Activated T-cell treated with anti-CD3 and anti-CD28 coated beads, Interleukin-2, amount 50 U/mL, for 4 hours (primary cell): ENCODE measurements at places on chromosomes 2 and 18. TPM values are rescaled to one million over a fixed set of nuclear protein-coding genes. Genes with fewer than 3 reads are reported as not detected.

CDKL4 gene
- total RNA-seq, result not detected

ANKRD39 gene
- 42.4 TPM for total RNA-seq

NOL4 gene
- not detected for total RNA-seq

KCTD1 gene
- 3.7 TPM for total RNA-seq

PROM2 gene
- 0.66 TPM for total RNA-seq

XDH gene
- total RNA-seq, result not detected

EDAR gene
- total RNA-seq, result 0.05 TPM

CPSF3 gene
- 66.6 TPM for total RNA-seq

PARD3B gene
- 0.48 TPM for total RNA-seq

TDRD15 gene
- not detected for total RNA-seq

DBI gene
- 89.7 TPM for total RNA-seq

DSG1 gene
- not detected for total RNA-seq

CD8B2 gene
- 0.18 TPM for total RNA-seq

ARID5A gene
- 169 TPM for total RNA-seq

GPR39 gene
- not detected for total RNA-seq

LRATD1 gene
- 0.11 TPM for total RNA-seq
